ENCODE measurements at places on chromosomes 1 and 21. TPM values are rescaled to one million over a fixed set of nuclear protein-coding genes. Genes with fewer than 3 reads are reported as not detected.

WNT2B gene
- 0.92 TPM for total RNA-seq

KRTAP23-1 gene
- total RNA-seq, result not detected

SMIM1 gene
- total RNA-seq, result 82.9 TPM

ACTA1 gene
- total RNA-seq, result 0.08 TPM

FRRS1 gene
- total RNA-seq, result 49.2 TPM

SPATA21 gene
- total RNA-seq, result not detected

IVL gene
- not detected for total RNA-seq

PLEKHM2 gene
- total RNA-seq, result 22.6 TPM

SRP9 gene
- total RNA-seq, result 154 TPM

FCRL6 gene
- total RNA-seq, result 2.7 TPM

OR2T35 gene
- total RNA-seq, result not detected

L1TD1 gene
- 0.14 TPM for total RNA-seq
